NCI-H2171 (cell line): ENCODE measurements at places on chromosomes 16 and 17.

DNA sequence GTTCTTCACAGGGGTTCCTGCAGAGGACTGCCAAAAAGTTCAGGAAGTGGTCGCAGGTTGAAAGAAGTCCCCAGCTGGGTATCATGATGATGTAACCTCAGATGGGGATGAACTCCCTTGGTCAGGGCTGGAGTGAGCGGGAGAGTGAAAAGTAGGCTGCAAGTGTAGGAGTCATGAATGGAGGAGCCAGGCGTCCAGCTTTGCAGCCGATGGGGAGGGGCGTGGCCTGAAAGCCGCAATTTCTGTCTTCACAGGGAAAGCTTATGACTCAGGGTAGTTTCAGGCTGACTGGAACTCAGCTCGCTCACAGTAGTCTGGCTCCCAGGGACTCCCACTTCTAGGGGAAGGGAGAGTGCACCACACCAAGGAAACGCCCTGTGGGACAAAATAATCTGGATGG is 70.0 kb upstream of the HS3ST3A1 start:
- no peak for DNase-seq

GRCh38 chr16:67862623-67863583 is 9.9 kb upstream of the EDC4 start:
- no peak for DNase-seq

DNA sequence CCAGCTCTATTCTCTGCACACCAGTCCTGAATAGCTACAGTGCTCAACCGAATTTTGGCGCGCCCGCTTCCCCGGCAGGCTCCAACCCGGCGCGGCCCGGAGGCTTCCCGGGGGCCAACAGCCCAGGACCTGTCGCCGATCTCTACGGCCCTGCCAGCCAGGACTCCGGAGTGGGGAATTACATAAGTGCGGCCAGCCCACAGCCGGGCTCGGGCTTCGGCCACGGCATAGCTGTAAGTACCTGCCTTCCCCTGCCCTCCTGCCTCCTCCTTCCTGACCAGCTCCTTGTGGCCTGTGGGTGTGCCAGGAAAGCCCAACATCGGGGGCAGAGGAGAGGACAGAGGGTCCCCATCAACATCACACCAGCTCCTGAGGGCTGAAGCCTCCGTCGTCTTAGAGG is 70.2 kb downstream of the CCDC182 start:
- no peak for DNase-seq

GRCh38 chr17:80331820-80332219 is 71.2 kb downstream of the RNF213 start:
- no peak for DNase-seq

DNA sequence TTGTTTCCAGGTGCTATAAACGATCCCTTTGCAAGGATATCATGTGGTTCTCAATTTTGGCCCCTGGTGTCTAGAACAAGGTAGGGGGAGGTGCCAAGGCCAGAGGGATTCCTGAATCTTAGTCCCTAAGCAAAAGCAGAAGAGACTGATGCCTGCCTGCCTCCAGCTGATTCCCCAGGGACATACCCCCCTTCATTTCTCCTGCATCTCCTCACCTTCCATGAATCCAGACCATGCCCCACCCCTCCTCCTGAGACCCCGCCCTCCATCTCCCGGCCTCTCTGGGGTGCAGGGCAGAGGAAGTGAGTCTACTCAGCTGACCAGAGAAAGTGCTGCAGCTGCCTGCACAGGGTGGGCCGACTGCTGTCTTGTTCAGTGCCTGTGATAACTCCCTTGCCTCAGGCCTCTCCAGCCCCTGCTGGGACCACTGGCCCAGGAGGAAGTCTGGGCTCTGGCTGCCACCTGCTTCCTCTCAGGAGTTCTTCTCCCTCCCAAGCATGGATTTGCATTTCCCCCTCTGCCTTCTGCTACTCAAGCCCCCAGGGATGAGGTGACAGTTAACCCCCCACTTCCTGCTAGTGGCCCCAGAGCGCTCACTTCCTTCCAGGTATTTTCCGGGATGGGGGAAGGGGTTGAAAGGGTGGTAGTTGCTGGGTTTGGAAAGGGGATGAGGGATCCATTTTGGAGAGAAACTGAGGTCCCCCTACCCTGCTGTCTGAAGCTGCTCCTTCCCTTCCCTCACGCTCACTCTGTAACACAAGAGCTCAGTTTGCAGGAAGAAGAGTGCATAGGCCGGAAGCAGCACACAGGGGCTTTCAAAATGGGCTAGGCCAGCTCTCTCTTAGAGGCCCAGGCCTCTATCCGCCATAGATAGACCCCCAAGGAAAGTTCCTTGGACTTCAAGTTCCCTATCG is 10.5 kb upstream of the TSPOAP1 start:
- DNase-seq = peak; percentile 5

- DNase-seq = peak; percentile 40
These were observed 4.4 kb downstream of the KDM6B start for GRCh38 chr17:7838090-7839075.

DNA sequence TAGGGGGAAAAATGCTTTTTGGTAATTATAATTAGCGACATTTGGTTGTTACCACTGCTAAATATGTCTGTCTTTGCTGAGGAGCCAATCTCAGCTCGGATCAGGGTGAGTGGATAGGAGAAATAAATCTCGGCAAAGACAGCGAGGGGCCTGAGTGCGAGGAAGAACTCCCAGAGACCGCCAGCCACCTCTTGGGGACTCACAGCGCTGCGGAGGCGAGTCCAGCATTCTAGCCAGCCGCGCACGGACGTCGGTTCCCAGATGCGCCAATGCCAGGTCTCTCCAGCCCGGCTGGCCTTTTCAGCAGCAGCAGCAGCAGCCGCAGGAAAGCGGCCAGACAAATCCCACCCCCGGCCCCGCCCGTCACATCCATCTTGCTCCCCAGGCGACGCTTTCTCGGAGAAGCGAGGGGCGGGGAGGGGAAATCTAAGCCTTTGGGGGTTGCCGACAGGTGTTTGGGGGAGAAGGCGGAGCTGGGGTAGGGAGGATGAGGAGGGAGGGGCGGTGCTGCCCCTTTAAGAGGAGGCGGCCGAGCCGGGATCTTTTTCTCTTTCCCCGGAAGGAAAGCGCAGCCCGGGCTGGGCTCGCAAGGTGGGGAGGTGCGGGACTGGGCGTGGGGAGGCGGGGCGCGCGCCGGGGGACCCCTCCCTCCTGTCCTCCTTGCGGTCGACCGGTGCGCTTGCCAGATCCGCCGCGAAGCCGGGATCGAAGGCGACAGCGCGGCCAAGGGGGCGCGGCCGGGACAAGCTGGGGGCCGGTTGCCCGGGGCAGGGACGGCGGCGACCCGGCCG is at the start of gene ITGA3:
ITGA3 (plus strand) TSS at position 685 of the 791 bp plus-strand sequence. CDS start 330 bp downstream, outside the sequence.
- DNase-seq = peak; percentile 83

DNA sequence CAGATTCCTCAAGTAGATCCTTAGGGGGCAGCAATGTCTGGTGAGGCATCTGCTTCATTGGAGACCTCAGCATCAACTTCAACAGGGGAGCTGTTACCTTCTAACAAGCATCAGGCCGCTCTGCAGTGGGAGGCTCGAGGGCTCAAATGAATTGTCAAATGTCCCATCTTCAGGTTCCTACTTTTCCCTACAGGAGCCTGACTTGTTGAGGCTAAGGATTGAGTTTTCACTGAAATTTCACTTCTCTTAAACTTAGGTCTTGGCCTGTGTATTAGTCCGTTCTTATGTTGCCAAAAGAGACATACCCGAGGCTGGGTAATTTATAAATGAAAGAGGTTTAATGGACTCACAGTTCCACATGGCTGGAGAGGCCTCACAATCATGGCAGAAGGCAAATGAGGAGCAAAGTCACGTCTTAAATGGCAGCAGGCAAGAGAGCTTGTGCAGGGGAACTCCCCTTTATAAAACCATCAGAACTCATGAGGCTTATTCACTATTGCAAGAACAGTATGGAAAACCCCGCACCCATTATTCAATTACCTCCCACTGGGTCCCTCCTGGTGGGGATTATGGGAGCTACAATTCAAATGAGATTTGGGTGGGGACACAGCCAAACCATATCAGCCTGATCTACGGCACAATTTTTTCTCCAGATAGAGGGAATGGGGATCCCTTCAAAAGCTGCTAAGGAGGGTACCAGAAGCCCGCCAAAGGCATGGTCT is 5.1 kb upstream of the CD300LD start:
- no peak for DNase-seq

DNA sequence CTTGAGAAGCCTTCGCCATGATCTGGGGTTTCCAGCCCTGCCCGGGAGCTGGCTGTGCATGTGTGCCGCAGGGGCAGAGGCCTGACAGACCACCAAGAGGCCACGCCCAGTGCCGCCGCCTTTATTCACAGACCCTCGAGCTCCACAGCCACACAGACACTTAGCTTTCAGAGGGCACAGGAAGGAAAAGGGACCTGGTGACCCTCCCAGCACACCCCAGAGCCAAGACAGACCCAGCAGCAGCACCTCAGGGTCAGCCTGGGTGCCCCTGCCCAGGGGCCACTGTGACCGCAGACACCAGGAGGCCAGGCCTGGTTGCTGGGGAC is 10.8 kb downstream of the MCRIP1 start:
- DNase-seq = no peak

- no peak for DNase-seq
These were observed at the start of gene CIBAR2 for GRCh38 chr16:85112364-85112763. TSS of gene CIBAR2 (minus strand) at chr16:85112472. CDS start at chr16:85112352, 120 bp downstream.
